Pulmonary artery endothelial cell (primary cell): ENCODE measurements at places on chromosomes 5 and 9. TPM values are rescaled to one million over a fixed set of nuclear protein-coding genes. Genes with fewer than 3 reads are reported as not detected.

Gene TMEM174
- 0.07 TPM in 1 of 2 replicates, not detected in the other for total RNA-seq

Gene GABRB2
- total RNA-seq: not detected in 2 replicates

Gene SMIM33
- total RNA-seq: under 0.01 TPM in 1 of 2 replicates, not detected in the other

Gene IFNA2
- not detected in 2 replicates for total RNA-seq

Gene RASEF
- 0.07 TPM in 1 of 2 replicates, not detected in the other for total RNA-seq
